ENCODE measurements at places on chromosomes 5 and 9.

DNA sequence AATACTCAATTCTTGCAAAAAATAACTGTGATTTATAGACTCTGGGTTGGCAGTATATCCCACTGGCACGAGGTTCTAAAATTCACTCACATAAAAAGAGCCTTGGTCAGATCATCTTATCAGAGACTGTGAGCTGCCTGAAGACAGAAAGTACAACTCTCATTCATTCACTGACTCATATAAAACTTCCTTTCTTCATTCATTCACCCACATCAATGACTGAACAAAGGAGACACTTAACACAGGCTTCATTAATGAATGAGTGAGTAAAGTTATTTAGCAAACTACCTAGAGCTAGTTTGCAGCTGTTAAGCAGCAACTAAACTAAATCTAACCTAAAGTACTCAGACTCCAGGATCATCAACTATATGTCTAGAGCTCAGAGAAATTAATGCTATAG lies 214.7 kb downstream of the DENND1A start:
- DNase-seq: no peak

GRCh38 chr9:84819491-84819991 lies 150.0 kb downstream of the NTRK2 start:
- DNase-seq: no peak

DNA sequence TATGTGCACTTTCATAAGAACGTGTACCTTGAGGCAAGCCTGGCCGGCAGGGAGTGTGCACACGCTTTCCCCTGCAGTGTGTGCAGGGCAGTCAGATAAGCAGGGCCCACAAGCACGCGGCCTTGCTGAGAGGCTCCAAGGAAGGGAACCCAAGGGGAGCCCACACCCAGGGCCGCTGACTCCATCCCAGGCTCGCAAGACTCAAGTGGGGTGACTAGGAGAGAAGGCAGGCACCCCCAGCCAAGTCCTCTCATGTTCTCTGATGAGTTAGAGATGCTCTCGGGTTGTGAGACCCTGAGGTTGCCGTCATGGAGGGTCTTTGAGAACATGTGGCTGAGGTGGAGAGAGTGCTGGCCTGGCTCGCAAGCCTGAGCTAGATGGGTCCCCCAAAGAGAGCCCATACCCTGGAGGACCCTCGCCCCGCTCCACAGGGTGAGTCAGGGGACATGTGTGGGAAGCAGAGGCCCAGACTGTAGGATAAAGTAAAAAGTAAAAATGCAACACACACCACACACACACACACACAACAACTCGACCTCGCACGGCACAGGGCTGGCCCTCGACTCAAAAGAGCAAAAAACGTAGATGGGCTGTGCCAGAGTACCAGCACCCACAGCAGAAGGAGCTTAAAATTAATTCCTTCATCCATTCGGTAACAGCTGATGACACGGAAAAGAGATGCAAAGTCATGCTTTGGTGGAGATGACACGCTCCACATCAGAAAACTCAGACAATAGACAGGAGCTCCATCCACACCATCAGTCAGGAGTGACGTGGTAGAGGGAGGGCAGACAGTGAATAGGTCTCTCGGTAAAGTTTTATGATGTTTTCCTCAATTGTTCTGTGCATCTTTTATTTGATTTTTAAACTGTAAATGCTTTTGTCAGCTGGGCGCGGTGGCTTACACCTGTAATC lies 54.8 kb upstream of the NKD2 start:
- no peak for DNase-seq

DNA sequence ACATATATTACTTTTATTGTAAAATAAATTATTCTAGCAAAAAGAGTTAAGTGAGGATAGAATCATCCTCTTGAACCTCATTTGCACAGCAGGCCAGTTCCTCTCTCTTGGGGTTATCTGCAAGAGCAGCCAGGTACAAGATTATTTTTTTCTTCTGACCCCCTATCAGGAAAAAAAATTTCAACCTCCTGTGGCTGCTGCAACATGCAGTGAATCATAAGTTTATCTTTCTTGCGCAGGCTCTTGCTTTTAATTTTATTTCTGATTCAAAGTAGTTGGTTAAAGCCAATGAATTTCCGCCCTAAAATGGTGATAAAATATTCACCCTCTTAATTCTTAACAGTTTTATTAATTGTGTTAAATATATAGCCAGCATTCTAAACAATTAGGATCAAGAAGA lies 69.7 kb upstream of the PPP3R2 start:
- DNase-seq: no peak

- DNase-seq: no peak
Measured at GRCh38 chr9:89698411-89699005, 93.7 kb downstream of the GADD45G start.

GRCh38 chr9:31807574-31808256 lies 576.7 kb upstream of the ACO1 start:
- DNase-seq: no peak

- no peak for DNase-seq
Measured at GRCh38 chr5:24235946-24236345, 408.8 kb downstream of the CDH10 start.

DNA sequence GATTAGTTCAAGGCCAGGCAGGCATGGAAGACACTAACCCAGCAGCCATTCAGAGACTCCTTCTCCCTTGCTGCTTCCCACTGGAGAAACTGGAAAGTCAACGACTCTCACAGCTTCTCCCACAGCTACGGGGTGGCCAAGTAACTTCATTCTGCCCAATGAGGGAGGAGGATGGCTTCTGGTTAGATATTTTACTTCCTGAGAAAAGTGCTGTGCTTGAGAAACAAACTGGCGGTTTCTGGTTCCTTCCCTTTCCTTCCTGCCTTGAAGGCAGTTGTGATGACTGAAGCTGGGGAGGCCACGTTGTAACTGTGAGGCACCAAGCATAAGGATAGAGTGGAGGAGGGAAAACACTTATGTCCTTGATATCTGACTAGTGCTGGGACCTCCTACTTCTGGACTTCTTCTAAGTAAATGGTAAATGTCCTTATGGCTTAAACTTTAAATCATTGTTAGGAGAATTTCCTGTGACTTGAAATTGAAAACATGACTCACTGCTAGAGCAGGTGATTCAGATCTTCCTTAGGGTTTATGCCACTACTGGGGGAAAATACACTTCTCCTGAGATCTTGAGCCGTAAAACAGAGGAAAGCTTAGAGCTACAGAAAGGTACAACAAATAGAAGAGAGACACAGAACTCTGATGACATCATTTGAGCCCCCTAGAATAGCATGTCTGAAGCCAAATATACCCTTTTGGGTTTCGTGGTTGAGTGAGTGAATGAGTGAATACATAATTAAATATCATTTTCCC lies 3.1 kb upstream of the GNPDA1 start:
- no peak for DNase-seq

- peak; percentile 49 for DNase-seq
Measured at GRCh38 chr9:76658510-76659231, 105.6 kb upstream of the PCA3 start.

DNA sequence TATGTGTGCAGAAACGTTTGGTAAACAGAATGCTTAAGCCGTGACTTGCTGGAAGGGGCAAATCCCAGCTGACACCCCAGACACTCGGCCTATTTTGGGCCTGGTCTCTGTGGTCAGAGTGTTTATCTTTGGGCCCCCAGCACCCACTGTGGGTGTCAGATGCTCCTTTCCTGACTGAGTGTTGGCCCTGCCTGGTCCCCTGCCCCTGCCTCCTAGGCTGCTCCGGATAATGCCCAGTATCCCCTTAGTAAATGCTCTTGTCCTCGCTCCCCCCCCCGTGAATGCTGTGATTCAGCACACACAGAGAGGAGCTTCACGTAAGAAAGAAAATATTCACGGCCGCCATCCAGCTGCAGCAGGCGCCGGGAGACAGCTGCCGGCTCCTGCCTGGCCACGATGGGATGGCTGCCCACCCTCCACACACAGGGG lies 11.3 kb upstream of the ANGPTL2 start:
- DNase-seq: no peak

DNA sequence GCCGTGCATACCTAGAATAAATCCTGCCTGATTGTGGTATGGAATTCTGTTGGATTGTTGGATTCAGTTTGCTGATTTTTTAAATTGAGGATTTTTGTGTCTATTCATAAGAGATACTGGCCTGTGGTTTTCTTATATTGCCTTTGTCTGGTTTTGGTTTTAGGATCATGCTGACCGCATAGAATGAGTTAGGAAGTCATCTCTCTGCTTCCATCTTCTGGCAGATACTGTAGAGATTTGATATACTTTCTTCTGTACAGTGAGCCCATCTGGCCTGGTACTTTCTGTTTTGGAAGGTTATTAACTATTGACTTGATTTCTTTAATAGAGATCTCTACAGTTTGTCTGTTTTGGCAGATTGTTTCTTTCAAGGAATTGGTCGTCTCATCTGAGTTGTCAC lies 14.7 kb downstream of the CEP72 start:
- no peak for DNase-seq
